ENCODE measurements at places on chromosomes 4 and X.
A peak's percentile ranks its signal among the peaks of the same experiment; 100 is the strongest.

DNA sequence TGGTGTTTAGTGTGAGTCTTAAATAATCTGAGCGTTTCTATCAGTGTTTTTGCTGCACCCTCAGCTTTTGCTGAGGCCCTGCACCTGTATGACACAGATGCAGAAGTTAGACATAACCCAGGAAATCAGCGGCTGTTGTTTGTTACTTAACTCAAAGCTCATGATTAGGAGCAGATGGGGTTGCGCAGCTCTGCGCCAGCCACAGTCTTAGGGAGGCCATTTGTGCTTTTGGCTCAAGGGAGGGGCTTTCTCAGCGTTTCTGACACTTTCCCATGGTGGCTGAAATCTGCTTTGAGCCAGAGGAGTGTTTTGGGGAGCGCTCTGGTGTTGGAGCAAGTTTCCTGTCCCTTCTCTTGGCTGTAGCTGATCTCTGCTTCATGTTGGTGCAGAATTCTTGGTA lies 433.8 kb downstream of the NAF1 start:
- no peak for DNase-seq

- no peak for DNase-seq
Measured at GRCh38 chrX:37754516-37754915, 25.3 kb upstream of the CYBB start.

- DNase-seq, result no peak
Measured at GRCh38 chr4:4577359-4577875, 35.6 kb upstream of the STX18 start.

- DNase-seq, result no peak
Measured at GRCh38 chrX:104513162-104513561, 52.8 kb upstream of the IL1RAPL2 start.

DNA sequence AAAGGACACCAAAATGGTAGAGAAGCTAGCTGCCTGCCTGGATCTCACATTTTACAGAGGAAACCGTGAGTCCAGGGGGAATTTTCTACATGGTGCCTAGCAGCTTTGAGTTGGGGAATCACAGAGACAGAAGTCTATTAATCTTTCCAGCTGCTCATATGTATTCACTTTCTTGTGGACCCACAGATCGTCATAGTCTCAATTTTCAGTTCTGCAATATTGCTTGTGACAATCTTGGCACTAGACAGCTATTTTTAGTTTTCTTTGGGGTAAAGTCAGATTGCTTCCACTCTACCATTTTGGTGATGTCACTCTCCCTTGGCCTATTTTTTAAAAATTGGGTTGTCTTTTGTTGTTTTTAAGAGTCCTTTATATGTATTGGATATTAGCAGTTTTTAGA lies 233.4 kb upstream of the STK26 start:
- DNase-seq, result no peak

- DNase-seq, result no peak
Measured at GRCh38 chr4:26076896-26077295, 162.9 kb downstream of the SMIM20 start.

- no peak for DNase-seq
Measured at GRCh38 chrX:12309040-12309743, 170.9 kb downstream of the FRMPD4 start.

GRCh38 chr4:4789462-4789861 lies 70.0 kb upstream of the MSX1 start:
- DNase-seq, result no peak

DNA sequence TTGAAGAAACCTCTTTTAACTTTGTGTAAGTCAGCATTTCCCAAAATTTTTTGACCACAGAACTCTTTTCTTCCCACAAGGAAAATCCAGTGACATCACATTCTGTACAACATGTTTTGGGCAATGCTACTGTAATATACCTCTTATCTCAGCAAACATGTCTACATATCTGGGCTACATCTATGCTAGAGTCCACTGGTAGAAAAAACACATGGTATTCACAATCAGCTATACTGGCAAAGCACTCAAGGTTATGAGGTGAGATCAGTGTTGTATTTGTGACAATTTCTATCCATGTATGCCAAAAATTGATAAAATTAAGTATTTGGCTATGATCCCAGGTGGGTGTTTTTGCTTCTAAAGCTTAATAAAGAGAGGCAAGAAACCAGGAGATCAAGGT lies 98.0 kb downstream of the ATP11C start:
- DNase-seq, result no peak

GRCh38 chr4:99649208-99649607 lies 8.4 kb downstream of the C4orf54 start:
- no peak for DNase-seq

- DNase-seq, result no peak
Measured at GRCh38 chrX:125826774-125827451, 339.2 kb downstream of the DCAF12L2 start.

DNA sequence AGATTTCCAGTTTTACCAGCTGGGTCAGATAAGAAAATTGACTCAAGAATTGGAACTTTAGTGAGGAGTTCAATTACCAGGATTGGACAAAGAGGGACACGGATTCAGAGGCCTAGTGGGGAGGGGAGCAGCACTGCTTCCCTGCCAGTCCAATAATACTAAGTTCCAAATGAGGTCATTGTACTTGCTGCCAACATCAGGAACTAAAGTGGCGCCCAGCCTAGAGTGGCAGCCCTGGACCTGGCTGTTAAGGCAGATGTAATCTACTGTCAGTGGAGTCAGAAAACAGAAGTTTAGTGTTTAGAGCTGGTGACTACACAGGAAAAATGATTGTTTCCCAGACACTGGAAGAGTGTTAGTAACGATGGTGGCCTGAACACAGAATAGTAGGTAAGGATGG lies 42.7 kb upstream of the RAPGEF2 start:
- no peak for DNase-seq

GRCh38 chr4:25449688-25450087 lies 72.6 kb downstream of the ANAPC4 start:
- DNase-seq, result no peak

- no peak for DNase-seq
Measured at GRCh38 chrX:9611436-9612145, 146.7 kb downstream of the TBL1X start.

DNA sequence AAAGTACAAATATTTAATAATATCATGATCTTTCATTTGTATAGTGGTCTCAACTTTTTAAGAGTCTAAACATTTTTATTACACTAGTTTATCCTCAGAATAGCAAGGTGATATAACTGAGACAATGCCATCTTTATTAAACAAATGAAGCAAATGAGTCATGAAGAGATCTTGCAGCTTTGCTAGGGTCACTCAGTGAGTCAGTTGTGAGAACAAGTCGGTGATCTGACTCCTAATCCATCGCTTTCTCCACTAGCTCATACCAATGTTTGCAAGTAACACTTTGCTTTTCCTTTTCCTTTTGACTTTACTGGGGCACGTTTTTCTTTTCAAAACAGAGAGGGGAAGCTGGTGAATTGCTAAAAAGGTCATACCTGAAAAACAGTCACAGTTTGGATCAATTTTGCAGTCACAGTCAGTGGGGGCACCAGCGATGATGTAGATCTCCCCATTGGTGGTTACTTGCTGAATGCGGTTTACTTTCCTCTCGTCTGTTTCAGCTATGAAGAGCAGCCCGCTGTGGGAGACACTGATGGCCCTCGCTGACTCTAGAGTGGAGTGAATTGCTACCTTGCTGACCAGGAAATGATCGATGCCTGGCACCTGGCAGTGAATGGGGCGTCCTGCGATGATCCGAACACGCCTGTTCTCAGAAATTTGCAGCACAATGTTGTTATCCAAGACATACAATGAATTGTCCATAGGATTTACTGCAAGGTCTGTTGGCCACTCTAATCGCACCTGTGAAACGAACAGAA lies 75.7 kb downstream of the SH2D1A start:
- no peak for DNase-seq

DNA sequence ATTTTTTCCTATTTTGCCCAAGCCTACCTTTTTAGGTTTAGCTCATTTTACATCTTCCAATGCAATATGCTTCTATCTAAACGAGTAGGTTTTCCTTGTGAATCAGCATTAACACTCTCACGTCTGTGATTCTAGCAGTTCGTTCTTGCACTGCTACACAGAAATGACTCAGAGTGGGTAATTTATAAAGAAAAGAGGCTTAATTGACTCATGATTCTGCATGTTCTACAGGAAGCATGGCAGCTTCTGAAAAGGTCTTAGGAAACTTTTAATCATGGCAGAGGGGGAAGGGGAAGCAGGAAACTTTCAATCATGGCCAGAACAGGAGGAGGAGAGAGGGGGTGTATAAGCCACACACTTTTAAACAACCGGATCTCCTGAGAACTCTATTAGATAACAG lies 44.9 kb downstream of the SPANXN1 start:
- no peak for DNase-seq

DNA sequence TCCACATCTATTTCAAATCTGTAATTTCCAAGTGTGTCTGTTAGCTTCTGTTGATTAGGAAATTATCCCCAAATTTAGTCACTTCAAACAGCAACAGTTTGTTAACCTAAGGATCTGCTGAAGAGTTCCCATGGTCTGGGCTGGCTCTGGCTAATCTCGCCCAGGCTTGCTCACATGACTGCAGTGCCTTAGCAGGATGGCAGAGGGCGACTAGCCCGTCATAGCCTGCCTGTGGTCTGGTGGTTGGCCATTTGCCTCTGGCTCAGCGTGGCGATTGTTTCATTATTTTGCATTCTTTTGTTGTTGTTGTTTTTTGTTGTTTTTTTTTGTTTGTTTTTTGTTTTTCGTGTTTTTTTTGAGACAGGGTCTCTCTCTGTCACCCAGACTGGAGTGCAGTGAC lies 264.0 kb downstream of the TRIML1 start:
- DNase-seq, result no peak

- DNase-seq, result no peak
Measured at GRCh38 chrX:13936521-13937225, 93.0 kb downstream of the GEMIN8 start.

DNA sequence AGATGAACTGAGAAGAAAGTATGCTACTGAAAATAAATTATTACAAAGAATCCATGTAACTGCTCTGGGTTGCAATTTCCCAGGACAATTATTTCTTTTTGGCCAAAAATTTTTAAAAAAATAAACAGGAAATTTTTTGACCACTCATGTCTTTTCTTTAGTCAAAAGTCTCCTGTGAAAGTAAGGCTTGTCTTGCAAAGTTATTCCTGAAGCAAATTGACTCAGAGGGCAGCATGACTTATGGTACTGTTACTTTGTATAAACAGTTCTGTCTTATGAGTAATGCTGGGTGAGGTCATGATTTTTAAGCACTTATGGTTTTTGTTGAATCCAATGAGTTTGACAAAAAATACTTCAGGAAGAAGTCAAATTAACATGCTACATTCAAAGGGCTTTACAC lies 292.8 kb upstream of the ARSJ start:
- no peak for DNase-seq

DNA sequence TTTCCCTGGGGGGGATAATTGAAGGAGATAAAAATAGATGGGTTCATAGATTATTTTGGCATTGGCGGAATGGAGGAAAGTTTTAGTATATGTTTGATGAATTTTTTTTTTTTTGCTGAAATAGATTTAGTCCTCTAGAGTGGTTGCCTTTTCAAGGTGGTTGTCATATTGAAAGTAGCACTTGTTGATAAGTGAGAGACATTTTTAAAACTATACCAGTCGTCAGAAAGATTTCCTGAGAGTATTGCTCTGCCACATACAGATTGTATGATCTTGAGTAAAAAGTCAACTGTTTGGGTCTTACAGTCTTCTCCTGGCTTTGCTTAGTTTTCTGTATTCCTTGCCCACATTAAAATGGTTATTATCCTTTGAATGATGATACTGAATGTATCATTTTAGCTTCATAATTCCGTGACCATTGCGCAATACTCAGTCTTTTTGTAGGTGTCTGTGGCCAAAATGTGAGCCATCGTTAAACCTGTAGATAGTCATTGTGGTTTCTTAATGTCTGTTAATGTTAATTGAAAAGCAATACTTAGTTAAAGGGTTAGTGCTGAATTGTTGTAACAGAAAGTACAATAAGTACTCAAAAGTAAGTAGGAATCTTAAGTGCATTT lies 7.1 kb downstream of the SMARCAD1 start:
- no peak for DNase-seq

DNA sequence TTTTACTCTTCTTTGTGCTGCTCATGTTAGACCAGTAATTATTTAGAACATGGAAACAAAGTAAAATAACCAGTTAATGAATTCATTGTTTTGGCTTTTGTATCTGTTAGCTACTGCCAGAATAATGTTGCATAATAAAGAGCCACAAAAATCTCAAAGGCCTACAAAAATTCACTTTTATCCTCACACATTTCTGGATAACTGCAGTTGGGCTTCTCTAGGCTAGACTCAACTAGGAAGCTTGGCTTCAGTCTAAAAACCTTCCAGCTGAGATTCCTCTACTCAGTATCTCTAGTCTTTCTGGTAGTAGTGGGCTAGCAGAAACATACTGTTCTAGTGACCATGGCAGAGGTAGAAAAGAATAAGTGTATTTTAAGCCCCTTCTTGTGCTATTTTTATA lies 73.0 kb downstream of the FAT4 start:
- no peak for DNase-seq

DNA sequence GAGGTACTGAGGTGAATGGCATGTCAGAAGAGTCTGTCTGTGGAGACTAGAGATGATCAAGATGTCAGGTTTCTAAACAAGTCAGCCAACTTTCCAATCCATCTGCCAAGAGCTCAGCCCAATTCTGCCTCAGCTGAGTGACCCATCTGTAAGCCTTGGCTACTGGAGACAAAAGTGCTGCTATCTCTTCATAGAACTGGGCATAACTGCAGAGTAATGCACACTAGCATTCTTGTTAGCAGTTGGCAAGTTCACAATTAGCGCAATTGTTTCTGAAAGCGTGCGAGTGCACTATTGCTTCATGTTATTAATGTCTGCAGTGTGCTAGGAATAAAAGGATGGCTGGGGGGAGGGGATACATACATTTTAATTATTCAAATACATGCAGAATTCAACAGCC lies 32.9 kb upstream of the SH3D19 start:
- no peak for DNase-seq

DNA sequence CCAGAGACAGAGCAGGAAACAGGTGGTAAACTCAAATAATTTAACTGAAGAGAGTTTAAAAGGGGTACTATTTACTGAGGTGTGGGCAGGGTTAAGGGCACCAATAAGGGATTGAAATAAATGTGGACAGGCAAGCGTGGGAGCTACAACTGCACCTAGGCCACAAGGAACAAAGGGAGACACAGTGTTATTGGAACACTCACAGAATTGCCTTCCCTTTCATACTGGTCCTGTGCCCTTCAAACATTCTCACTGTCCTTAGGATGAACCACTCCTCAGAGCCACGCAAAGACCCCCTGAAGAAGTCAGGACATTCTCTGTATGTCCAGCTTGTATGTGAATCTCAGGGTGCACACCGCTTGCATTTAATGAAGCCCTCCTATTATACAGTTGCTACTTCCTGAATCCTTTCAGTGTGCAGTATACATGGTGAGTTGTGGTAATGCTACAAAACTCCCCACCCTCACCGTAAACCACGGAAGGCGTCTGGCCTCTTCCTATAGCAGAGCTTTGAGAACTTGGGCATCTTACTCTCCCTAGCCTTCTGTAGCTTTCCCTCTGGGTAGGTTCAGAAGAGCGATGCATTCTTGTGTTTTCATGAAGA lies 9.6 kb upstream of the MRPL1 start:
- peak; percentile 65 for DNase-seq
